ENCODE measurements at places on chromosomes 7 and 10. TPM values are rescaled to one million over a fixed set of nuclear protein-coding genes. Genes with fewer than 3 reads are reported as not detected.

- peaks cover 10% of the 10 kb centered on the region for H3K4me1 ChIP-seq
- no peaks in the 10 kb centered on the region for H3K27me3 ChIP-seq
- DNase-seq, result no peak
- H3K27ac ChIP-seq, result no peak overlapping the region
Measured at GRCh38 chr7:26100406-26101339, 51.3 kb upstream of the NFE2L3 start.

The NPFFR1 gene
- total RNA-seq, result not detected

DNA sequence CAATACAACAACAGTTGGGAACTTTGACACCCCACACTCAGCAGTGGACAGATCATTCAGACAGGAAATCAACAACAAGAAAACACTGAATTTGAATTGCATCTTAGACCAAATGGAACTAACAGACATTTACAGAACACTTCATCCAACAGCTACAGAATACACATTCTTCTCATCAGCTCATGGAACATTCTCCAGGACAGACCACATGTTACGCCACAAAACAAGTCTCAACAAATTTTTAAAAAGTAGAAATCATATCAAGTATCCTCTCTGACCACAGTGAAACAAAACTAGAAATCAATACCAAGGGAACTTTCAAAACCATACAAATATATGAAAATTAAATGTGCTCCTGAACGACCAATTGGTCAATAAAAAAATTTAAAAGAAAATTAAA is 212.3 kb downstream of the DNAJC1 start:
- DNase-seq, result no peak
- H3K4me1 ChIP-seq, result peaks cover 11% of the 10 kb centered on the region
- peaks cover 4% of the 10 kb centered on the region for H3K36me3 ChIP-seq
- H3K27me3 ChIP-seq, result no peaks in the 10 kb centered on the region
- H3K4me3 ChIP-seq, result no peak overlapping the region
- no peak overlapping the region for H3K27ac ChIP-seq

DNA sequence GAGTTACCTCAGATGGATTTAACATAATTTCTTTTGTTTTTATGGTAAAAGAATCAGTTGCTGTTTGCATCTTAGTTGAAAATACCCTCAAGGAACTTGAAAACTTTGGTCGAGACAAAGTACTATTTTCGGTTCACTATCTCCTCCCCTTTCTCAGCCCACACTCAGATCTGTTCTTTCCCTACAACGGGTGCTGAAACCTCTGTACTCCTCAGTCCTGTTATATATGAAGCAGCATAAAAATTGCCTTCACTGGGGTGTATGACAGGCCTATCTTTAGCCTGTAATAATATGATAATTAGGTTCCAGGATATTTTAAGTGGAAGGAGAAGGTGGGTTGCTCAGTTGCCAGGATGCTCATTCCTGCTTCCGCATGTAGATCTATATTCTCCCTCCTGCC is 105.2 kb upstream of the NOBOX start:
- DNase-seq, result no peak
- no peak overlapping the region for H3K27ac ChIP-seq
- H3K4me3 ChIP-seq, result no peak overlapping the region
- no peaks in the 10 kb centered on the region for H3K36me3 ChIP-seq

DNA sequence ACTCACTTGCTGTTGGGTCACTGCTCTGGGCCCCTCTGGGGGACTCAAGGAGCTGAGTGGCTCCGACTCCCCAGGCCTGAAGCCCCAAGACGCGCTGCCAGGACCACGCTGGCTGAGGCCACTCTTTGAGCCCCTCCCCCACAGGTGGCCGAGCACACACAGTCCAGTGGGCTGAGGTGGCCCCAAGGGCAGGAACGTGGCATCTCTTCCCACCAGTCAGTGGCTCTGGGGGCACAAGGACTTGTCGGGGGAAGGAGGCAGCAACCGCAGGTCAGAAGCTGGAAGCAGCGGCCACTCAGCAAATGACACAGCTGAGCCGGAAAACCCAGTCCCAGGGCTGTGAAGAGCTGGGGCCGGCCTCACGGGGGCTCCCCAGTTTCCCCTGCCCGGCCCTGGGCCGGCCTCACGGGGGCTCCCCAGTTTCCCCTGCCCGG is 24.1 kb downstream of the GRIFIN start:
- H3K27ac ChIP-seq, result no peak overlapping the region
- H3K4me3 ChIP-seq, result no peak overlapping the region
- no peaks in the 10 kb centered on the region for H3K27me3 ChIP-seq

GRCh38 chr7:21946222-21946709 is 567 bp upstream of the CDCA7L start:
- H3K27ac ChIP-seq, result peak overlapping the region; percentile 98
- peaks cover 6% of the 10 kb centered on the region for H3K36me3 ChIP-seq
- no peaks in the 10 kb centered on the region for H3K27me3 ChIP-seq
- peak overlapping the region; percentile 81 for H3K4me3 ChIP-seq
- no peak for DNase-seq

The PRKAG2 gene
- total RNA-seq, result 73.9 TPM

DNA sequence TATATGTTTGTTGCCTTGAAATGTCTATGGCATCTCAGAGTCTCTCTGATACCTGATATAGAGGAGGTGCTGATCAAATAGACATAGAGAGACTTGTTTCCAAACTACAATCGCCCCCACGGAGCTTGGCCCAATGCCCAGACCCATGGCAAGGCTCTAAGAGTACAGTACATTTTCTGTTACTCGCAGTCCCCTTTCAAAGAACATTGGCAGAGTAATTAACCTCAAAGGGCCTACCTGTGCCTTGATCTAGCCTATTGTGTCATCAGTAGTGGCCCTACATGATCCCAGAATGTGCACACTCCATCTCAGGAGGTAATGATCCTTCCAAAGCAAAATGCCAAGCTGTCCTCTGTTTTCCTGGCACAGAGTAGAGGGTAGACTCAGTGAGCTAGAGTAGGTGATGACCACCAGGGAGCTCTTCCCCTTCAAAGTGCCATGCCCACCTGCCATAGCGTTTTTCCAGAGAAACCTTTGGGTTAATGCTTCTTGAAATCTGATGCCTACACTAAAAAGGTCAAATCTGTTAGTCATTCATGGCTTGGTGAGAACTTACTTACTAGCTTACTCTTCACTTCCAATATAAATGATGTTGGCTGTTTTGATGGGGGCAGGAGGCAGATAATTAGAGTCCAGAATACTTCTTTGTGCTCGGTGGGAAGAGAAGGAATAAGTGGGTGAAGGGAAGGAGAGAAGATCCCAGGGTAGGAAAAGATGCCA is 41.2 kb upstream of the ACSL5 start:
- DNase-seq, result peak; percentile 35
- H3K27me3 ChIP-seq, result no peaks in the 10 kb centered on the region
- no peak overlapping the region for H3K4me3 ChIP-seq
- H3K36me3 ChIP-seq, result peaks cover 6% of the 10 kb centered on the region
- no peak overlapping the region for H3K27ac ChIP-seq
- H3K4me1 ChIP-seq, result peaks cover 12% of the 10 kb centered on the region

Data from MCF 10A (cell line).